T-helper 9 cell (primary cell): ENCODE measurements at places on chromosomes 7 and 10.

- DNase-seq: no peak
Measured at GRCh38 chr10:103884681-103885139, 29.3 kb upstream of the SH3PXD2A start.

DNA sequence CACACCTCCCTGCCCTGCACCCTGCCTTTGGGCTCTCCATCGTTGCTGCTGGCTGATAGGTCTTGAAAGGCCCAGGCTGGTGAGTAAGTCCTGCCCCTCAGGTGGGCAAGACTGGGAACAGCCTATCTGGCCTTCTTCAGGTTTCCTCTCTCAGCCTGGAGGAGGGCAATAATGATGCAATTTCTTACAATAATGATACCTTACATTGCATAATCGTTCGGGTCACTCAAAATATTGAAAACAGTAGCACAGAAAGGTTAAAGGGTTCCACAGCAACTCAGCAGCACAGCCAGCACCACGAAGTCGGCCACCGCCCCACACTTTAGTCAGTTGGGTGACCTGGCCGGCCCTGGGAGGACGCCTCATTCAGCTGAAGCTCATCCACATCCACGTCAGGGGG is 16.0 kb upstream of the FAM20C start:
- DNase-seq: no peak

DNA sequence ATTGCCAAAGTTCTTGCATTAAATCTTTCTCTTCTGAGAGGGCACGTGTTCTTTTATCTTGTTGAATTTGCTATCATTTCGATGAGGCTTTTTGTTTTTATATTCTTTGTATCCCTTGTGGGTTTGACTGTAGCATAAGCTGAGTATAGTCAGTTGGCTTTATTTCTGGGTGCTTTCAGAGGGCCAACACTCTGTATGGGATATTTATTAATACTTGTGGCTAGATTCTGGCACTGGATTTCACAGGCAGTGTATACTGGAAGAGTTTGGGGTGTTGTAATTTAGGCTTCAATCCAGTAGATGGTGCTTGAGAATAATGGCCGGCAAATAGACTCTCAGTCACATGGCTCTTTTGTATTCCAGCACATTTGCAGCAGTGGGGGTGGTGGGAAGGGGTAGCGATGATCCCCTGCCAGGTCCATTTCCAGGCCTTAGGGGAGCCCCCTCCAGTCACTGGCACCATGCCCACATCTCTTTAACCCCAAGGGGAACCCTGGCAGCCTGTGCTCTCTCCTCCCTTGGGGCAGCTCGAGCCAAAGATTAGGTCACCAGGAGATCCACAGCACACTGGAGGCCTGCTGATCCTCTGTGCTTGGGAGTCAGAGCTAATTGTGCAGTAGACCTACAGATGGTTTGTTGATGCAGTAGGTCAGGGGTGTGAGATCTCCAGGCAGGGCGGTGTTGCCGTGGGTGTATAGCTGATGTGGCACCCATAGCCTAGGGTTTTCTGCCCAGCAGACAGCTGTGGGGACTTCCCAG is 81.8 kb downstream of the PTPN20 start:
- DNase-seq: no peak

DNA sequence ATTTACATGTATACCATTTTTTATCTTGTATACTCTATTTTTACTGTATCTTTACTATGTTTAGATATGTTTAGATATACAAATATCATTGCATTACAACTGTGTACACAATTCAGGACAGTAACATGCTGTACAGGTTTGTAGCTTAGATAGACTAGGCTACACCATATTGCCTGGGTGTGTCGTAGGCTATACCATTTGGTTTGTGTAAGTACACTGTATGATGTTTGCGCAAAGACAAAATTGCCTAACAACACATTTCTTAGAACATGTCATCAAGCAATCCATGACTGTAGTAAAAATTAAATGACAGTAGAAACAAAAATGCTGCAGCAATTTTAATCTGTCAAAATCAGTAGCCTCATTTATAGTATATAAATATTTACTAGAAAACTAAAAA is 812.2 kb downstream of the GRM8 start:
- DNase-seq: no peak

DNA sequence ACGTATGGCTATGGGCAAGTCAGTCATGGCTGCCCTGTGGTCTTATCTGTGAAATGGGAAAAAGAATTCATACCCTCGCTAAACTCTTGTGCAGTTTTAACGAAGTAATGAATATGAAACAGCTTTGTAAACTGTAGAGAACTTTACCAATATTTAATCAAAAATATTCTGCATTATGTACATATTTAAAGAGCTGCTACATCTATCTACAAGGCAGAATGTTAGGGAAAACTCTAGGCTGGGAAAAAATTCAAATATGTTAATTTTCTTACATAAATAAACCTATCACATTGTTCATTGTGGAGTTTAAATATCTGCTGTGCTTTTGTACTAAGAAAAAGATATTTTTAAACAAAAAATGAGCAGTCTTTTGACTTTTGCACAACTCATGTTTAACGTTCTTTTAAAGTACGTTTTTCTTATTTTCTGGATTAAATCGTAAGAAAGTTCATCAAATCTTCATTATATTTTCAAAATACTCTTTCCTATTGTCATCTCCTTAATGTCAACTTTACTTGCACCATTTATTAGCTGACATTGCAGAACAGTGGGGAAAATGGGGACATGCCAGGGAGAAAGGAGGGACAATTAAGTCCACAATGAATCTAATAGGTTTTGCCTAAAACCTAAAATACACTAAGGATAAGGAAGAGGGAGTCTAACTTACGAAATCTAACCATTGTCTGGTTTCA is 57.5 kb downstream of the ICA1 start:
- DNase-seq: no peak

GRCh38 chr7:1541431-1542162 is 11.1 kb downstream of the MAFK start:
- DNase-seq: no peak

- DNase-seq: no peak
Measured at GRCh38 chr7:143289421-143289820, 1.3 kb downstream of the CASP2 start.

DNA sequence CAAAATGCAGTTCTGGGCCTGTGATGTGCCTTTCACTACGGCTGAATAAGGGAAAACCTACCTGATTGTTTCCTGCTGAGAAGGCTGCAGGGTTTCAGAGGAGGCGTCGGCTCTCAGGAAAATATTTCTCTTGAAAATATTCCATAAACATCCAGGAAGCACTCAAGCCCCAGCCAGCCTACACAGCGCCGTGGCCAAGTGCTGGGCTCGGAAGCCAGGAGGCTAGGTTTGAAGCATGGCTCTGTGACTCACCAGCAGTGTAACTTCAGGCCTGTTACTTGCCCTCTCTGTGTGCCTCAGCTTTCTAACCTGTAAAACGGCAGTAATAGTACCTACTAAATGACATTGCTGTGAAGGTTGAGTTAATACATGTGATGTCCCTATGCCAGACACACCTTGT is 399.1 kb downstream of the GATA3 start:
- DNase-seq: no peak

DNA sequence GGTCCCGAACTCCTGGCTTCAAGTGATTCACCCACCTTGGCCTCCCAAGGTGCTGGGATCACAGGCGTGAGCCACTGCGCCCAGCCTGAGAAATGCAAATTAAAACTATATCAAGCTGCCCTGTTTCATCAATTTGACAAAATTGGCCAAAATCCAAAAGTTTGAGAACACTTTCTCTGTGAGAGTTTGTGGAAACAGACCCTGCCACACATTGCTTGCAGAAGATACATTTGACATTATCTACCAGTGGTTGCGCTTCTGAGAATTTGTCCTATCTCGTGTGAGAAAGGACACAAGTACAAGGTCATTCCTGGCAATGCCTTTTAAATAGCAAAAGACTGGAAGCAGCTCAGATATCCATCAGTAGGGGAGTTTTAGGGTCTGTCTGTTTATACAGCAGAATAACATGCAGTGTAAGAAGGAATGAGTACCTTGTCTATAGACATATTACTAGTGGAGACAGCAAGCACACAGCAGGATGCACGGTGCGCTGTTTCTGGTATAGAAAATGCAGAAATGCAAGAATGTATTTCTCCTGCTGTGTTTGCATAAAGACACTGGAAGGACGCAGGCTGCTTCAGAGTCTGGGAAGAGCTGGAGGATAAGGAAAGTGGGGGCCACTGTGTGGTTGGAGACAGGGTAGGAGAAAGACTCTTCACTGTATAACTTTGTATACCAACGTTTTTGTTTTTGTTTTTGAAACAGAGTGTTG is 4.3 kb downstream of the LHPP start:
- no peak for DNase-seq

- no peak for DNase-seq
Measured at GRCh38 chr10:7445474-7446185, 34.8 kb upstream of the SFMBT2 start.

GRCh38 chr7:50304911-50305582 is 531 bp downstream of the IKZF1 start:
- DNase-seq: peak; percentile 47

DNA sequence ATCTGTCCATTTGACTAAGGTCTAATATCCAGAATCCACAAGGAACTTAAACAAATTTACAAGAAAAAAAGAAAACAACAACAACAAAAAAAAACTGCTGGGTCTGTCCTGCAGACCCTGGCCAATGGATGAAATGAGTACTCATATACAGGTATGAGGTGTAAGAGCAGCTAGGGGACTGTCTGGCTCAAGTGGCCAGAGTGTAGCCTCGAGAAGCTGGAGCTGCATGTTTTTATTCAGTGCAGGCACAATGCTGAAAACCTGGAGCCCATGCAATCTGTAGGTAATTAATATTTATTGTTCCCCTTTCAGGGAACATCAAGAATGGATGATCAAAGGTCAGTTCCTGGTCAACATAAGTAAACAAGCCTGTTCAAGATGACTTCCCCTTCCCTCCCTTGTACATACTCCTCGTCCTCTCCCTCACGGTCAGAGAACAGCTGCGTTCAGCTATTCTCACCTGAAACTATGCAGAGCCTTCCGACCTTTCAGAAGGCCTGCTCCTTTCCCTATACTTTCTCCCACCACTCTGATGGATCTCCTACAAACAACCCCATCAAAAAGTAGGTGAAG is 15.5 kb downstream of the CYP2C19 start:
- no peak for DNase-seq

DNA sequence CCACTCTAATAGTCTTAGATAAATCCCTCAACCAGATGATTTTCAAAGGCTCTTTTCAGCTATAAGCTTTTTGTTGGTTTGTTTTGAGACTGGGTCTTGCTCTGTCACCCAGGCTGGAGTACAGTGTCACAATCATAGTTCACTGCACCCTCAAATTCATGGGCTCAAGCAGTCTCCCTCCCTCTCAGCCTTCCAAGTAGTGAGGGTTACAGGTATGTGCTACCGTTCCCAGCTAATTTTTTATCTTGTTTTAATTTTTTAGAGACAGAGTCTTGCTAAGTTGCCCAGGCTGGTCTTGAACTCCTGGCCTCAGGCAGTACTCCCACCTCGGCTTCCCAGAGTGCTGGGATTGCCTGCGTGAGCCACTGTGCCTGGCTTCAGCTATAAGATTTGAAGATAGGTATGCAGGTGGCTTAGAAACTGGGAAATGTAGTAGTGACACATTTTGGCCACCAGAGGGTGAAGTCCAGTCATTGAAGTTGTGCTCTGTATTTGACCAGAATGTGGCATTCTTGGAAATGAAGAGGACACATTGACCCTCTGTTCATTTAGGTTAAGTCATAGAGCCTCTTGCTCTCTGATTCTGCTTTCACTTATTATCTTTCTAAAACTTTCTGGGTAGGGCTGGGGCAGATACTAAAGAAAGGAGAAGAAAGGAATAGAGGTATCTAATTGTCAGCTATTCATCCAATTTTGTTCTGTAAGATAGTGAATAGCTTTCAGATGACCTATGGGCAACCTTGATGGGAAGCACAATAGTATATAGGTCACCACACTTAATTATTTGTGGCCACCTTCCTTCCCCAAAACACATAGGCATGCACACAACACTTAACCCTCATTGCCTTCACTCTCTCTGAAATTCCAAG is 36.0 kb downstream of the R3HCC1L start:
- DNase-seq: no peak

- no peak for DNase-seq
Measured at GRCh38 chr10:90319188-90319914, 538.5 kb downstream of the HTR7 start.

DNA sequence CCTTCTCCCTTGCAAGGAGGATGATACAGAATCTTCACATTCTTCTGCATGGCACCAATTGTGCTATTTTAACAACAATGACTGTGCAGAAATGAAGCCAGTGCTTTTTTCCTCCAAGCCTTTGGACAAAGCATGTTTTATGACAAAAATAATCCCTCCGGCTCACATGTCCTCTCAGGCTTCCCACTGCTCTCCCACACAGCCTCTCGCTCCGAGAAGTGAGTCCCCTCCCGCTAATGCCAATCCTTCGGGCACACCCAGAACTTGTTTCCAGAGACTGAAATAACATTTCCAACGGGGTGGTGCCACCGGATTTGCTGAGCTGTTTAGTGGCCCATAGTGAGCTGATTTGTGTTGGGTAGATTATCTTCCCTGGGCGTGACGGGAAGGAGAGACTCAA is 35.8 kb downstream of the RBM17 start:
- DNase-seq: no peak

- DNase-seq: no peak
Measured at GRCh38 chr10:129335942-129336341, 131.1 kb upstream of the MGMT start.

DNA sequence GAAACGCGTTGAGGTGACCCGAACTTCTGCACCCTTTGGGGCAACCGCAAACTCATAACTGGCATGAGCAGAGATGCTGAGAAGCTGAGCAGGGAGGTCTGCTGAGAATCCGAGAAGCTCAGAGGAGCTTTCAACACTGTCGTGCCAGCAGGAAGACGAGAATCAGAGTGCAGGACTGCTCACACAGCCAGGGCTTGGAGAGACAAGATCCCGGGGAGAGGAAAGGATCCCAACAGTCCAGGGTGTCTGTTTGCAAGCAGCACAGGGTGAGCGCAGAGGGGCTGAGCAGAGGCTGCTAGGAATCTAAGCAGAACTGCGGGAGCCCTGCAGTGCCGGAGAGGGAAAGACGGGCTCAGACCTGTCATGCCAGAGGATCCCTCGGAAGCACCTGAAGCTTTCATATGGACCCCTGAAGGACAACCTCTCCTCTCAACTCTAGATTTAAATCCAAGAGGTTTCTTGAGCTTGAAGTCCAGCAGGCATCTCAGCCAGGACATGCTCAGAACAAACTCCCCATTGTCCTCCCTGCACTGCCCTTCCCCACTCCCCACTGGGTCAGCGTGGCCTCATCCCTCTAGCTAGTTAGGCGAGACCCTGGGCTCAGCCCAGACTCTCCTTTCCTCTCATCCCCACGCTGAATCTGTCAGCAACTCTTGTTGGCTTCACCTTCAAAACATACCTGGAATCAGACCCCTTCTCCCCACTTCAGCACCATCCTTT is 40.7 kb downstream of the FOXL3 start:
- DNase-seq: no peak

- no peak for DNase-seq
Measured at GRCh38 chr10:97383159-97383558, 18.0 kb downstream of the RRP12 start.

DNA sequence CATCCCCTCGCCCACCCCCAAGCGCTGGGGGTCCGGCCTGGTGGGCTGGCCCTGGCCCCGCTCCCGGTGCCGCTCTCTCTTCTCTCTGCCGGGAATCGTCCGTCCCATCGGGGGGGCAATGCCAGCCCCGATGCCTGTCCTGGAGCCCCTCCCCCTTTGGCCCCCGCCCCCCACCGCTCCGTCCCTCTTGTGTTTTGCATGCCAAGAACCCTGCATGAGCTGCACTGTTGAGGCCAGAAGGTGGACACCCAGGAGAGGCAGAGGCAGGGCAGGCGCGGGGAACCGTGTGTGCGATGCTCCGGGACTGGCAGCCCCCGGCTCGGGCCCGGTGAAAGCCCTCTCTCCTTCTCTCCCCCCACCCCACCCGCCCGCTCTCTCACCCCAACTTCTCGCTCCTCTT is 22.1 kb upstream of the HSPB1 start:
- DNase-seq: no peak
